CD8-positive, alpha-beta memory T cell (primary cell): ENCODE measurements at places on chromosomes 4 and X. TPM values are rescaled to one million over a fixed set of nuclear protein-coding genes. Genes with fewer than 3 reads are reported as not detected.

DNA sequence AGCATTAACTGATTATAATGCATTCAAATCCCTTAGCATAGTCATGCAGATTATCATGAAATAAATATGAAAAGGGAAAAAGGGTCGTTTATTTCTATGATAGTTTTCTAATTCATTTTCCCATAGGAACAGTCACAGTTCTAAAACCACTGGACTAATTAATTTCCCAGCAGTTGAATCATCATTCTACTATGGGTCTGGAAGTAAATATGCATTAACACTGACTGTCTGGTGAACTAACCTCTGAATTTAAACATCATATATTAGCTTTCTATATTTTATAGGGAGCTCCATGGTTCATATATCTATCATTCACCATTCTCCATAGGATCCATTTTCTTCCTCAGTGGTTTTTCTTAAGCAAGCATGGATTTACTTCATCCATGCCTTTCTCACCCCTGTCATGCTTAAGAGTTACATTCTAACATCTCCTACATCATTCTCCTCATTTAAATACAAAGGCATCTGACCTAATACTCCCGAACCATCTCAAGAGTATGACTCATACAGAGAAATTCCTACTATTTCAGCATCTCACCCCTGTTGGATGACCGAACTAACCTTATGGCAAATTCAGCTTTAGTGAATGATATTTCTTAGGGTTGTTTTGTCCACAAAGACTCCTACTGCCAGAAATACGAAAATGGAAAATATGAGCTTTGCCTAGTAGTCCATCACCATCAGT lies 198.7 kb upstream of the ADAMTS3 start:
- H3K27ac ChIP-seq = no peak overlapping the region
- no peaks in the 10 kb centered on the region for H3K27me3 ChIP-seq
- no peak for DNase-seq
- H3K36me3 ChIP-seq = no peaks in the 10 kb centered on the region
- H3K4me3 ChIP-seq = no peak overlapping the region

DNA sequence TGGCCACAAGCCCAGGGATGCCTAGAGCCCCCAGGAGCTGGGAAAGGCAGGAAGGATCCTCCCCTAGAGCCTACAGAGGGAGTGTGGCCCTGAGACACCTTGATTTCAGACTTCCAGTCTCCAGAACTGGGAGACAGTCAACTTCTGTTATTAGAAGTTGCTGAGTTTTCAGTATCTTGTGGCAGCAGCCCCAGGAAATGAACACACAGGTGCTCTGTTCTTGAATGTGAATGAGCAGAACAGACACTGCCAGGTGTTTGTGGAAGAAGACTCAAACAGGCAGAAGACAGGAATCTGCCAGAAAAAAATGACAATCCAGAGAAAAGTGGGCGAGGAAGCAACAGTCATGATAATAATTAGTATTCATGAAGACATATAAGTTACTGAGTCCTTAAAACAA lies 64.5 kb upstream of the STS start:
- H3K4me3 ChIP-seq = no peak overlapping the region
- peaks cover 26% of the 10 kb centered on the region for H3K4me1 ChIP-seq
- no peaks in the 10 kb centered on the region for H3K27me3 ChIP-seq
- no peak for DNase-seq

DNA sequence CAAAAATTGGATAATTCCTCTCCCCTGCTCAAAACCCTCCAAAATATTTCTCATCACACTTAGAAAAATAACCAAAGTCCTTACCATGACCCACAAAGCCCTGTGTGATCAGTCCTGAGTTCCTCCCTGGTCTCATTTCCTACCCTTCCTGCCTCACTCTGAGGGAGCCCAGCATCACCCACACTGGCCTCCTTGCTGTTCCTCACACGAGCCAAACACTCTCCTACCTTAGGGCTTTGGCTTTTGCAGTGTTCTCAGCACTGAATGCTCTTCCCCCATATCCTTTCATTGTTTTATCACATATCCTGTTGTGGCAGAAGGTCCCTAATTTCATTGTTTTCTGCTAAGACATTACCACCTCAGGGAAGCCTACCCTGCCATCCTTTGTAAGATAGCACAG lies 12.2 kb downstream of the MGAT4D start:
- no peaks in the 10 kb centered on the region for H3K27me3 ChIP-seq
- no peak for DNase-seq
- no peaks in the 10 kb centered on the region for H3K36me3 ChIP-seq
- no peaks in the 10 kb centered on the region for H3K4me1 ChIP-seq
- H3K4me3 ChIP-seq = no peak overlapping the region

GRCh38 chr4:76694056-76694455 lies 203.9 kb downstream of the SOWAHB start:
- DNase-seq = no peak
- no peak overlapping the region for H3K4me3 ChIP-seq
- no peaks in the 10 kb centered on the region for H3K36me3 ChIP-seq
- peaks cover 15% of the 10 kb centered on the region for H3K27me3 ChIP-seq
- H3K27ac ChIP-seq = no peak overlapping the region
- peaks cover 6% of the 10 kb centered on the region for H3K4me1 ChIP-seq

DNA sequence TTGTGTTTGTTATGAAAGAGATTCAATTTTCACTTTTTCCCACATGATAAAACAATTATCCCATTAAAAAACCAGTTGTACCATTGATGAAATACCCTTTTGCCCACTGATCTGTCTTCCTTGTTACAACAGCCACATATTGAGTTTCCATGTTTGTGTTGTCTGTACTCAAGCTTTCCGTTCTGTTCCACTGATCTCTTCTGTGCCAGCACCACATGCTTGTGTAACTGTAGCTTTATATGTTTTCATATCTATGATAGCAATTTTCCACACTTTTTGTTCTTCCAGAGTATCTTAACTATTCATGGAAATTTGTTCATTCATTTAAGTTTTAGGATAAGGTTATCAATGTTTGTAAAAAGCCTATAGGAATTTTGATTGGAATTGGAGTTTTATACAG lies 24.3 kb upstream of the RELL1 start:
- no peaks in the 10 kb centered on the region for H3K36me3 ChIP-seq
- no peak overlapping the region for H3K4me3 ChIP-seq
- peaks cover 4% of the 10 kb centered on the region for H3K27me3 ChIP-seq
- H3K4me1 ChIP-seq = no peaks in the 10 kb centered on the region
- DNase-seq = no peak
- H3K27ac ChIP-seq = no peak overlapping the region

DNA sequence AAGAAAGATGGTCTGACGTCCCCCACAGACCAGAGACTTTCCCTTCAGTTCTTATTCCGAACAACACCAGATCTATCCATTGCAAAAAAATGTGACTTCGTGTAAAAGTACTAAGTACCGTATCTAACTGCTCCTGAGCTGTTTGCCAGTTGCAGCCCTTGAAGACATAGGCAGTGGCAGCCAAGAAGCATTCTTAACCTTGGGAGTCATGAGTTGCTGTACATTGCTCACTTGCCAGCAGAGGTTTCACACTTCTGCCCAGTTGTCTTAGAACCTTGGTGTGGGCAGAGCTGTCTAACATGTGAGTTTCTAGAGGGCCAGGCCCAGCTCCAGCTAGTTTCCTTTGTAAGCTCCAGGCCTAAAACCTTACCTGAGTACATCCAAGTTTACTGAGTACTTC lies 10.5 kb upstream of the CHRDL1 start:
- no peak for DNase-seq
- no peaks in the 10 kb centered on the region for H3K36me3 ChIP-seq
- no peak overlapping the region for H3K4me3 ChIP-seq
- H3K27ac ChIP-seq = no peak overlapping the region
- H3K27me3 ChIP-seq = no peaks in the 10 kb centered on the region

Gene BTC
- not detected for total RNA-seq

GRCh38 chr4:152848508-152848907 lies 68.8 kb downstream of the ARFIP1 start:
- H3K27ac ChIP-seq = no peak overlapping the region
- no peak for DNase-seq
- no peaks in the 10 kb centered on the region for H3K27me3 ChIP-seq
- H3K4me3 ChIP-seq = no peak overlapping the region
- peaks cover 12% of the 10 kb centered on the region for H3K4me1 ChIP-seq
- H3K36me3 ChIP-seq = no peaks in the 10 kb centered on the region

Gene ASMT
- 1.9 TPM for total RNA-seq

GRCh38 chr4:175787546-175787945 lies 24.5 kb downstream of the GPM6A start:
- no peaks in the 10 kb centered on the region for H3K27me3 ChIP-seq
- no peak for DNase-seq
- no peaks in the 10 kb centered on the region for H3K4me1 ChIP-seq
- H3K4me3 ChIP-seq = no peak overlapping the region
- H3K36me3 ChIP-seq = no peaks in the 10 kb centered on the region

DNA sequence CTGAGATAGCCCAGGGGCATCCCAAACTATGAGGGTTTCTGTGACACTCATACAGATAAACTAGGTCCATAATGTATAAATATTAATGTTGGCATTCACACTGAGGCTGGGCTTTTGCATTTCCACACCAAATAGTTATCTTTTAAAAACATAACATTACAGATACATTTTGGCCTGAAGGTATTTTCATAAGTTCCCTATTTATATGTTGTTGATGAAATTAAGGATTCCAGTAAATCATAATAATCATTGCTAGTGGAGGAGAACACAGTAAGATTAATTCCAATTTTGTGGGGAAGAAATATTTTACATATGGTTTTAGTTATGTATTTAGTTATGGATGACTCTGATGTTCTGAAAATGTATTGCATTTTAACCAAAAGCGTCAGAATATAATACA lies 479.6 kb downstream of the CCSER1 start:
- no peaks in the 10 kb centered on the region for H3K4me1 ChIP-seq
- no peaks in the 10 kb centered on the region for H3K27me3 ChIP-seq
- no peak overlapping the region for H3K4me3 ChIP-seq
- no peak for DNase-seq
